ENCODE measurements at places on chromosomes 16 and 17.

- no peak for DNase-seq
These were observed 52.1 kb upstream of the CACNG5 start for GRCh38 chr17:66782851-66783250.

GRCh38 chr17:47686664-47687327 lies 7.2 kb upstream of the TBKBP1 start:
- DNase-seq: no peak

DNA sequence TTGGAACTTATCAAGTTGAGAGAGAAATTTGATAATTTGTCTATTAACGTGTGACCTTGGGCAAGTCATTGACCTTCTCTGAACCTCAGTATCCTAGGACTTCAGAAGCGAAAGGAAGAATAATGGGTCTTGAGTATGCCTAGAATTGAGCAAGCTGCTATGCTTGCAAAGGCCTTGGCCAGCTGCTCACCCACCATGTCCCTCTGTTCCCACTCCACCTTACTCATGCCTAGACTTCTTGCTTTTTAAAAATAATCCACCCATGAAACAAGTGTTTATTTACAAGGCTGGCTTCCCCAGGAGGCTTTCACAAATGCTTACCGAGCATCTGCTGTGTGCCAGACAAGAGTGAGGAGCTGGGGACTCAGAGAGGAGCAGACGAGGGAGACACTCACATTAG lies 590.6 kb downstream of the MAF start:
- no peak for DNase-seq

DNA sequence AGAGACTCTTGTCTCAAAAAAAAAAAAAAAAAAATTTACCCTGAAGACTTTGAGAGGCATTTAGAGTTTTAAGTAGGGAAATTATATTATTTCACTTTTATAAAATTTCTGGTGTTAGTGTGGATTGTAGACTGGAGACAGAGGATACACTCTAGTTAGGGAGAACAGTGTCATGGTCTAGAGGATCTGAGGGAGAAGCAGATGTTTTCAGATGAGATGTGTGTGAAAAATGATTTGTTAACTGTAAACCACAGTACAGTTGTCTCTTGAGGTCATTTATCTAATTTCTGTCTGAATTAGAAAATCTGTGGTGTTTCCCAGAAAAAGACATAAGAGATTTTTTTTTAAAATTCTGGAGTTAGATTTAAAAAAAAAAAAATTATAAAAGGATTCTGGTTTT lies 54.8 kb downstream of the NUP88 start:
- no peak for DNase-seq

GRCh38 chr16:69467080-69467479 lies 42.7 kb downstream of the CYB5B start:
- DNase-seq: no peak

- no peak for DNase-seq
These were observed 3.6 kb upstream of the UBE2I start for GRCh38 chr16:1305823-1306222.

DNA sequence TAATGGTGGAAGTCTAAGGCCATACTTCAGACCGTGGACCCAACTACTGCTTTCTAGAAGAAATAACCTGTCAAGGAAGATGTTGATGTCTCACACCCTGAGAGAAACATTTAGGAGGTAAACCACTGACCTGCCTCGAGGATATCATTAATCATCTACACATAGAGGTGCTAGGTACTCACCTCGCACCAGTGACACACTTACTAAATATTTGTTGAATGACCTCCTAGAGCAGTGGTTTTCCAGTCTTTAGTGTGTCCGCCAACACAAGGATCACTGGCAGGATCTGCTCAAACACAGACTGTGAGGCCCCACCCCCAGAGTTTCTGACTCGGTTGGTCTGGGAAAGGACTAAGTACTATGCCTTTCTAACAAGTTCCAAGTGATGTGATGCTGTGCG lies 197.4 kb upstream of the CACNG5 start:
- DNase-seq: no peak

GRCh38 chr17:38894276-38894675 lies 24.4 kb downstream of the LASP1 start:
- DNase-seq: no peak

- DNase-seq: no peak
These were observed 306.0 kb upstream of the RBFOX1 start for GRCh38 chr16:7026639-7027038.

DNA sequence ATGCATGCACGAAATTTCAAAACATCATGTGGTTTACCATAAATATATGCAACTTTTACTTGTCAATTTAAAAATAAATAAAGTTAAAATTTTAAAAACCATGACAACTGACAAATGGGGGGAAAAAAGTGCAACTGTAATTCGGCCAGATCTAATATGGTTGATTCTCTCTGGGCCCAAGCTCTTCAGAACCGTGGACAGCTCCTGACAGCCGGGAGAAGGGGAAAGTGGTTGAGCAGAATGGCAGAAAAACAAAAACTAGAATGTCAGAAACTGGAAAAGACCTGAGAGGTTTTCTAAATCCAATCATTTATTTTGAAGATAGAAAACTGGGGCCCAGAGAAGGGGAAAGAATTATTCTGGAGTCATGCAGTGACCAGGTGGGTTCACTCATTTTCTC lies 126.6 kb downstream of the TMEM132E start:
- no peak for DNase-seq

GRCh38 chr16:86343027-86343795 lies 167.1 kb upstream of the FOXF1 start:
- no peak for DNase-seq

GRCh38 chr16:77668201-77668600 lies 54.1 kb upstream of the NUDT7 start:
- no peak for DNase-seq

Data from naive thymus-derived CD4-positive, alpha-beta T cell (primary cell).